ENCODE measurements at places on chromosomes 5 and 9.

- DNase-seq = no peak
Observed at GRCh38 chr9:136853596-136854112, 1.5 kb downstream of the MAMDC4 start.

GRCh38 chr9:81656871-81657337 lies 32.4 kb downstream of the TLE1 start:
- no peak for DNase-seq

DNA sequence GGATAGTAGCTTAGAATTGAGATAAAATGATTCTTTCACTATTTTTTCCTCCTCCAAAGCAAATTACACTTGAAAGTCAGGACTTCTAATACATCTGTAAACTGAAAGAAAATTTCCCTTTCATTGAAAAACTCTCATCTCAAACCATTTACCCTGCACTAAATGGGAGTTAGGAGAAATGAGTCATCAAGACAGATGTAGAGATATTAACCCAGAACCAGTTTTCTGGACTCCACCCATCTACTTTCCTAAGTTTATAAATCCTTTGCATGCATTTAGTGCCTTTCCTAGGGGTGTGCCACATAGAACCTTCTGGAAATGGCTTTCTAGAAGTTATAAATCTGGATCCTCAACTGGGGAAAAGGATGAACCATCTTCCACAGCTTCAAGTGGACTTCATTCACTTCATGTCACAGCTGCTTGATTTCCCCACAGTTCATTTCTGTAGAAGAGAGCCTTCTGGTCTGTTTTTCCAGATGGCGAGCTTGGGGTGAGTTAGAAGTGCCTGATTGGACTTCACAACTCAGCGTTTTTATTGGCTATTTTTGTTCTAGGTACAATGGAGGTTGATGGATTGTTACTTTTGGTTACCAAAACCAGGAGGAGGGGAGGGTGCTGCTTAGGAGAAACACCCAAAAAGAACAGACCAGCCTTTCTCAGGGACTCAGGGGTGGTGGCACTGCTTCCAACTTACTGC lies 72.5 kb upstream of the GPR151 start:
- DNase-seq = no peak

GRCh38 chr5:2399804-2400203 lies 351.7 kb downstream of the IRX2 start:
- no peak for DNase-seq

GRCh38 chr5:138954257-138955012 lies 79.3 kb upstream of the LRRTM2 start:
- no peak for DNase-seq

- DNase-seq = no peak
Observed at GRCh38 chr9:75483636-75484035, 395.3 kb downstream of the OSTF1 start.

DNA sequence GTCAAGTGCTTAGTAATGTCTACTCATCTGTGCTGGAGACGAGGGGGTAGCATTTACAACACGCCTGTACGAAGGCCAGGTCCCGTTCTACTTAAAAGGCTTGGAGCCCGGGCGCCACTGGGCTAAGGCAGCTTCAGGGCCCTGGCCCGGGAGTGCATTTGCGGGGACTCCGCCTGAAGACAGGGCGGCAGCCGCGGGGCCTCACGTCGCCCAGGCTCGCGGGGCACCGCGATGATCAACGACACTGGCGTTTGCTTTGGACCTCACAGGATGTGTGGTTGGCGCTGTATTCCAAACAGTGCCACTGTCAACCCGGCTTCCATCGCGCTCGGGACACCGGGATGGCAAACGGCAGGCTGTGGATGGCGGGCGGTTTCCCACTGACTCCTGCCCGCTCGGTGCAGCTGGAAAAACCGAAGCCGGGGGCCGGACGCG lies 1.1 kb upstream of the TENT4A start:
- no peak for DNase-seq

DNA sequence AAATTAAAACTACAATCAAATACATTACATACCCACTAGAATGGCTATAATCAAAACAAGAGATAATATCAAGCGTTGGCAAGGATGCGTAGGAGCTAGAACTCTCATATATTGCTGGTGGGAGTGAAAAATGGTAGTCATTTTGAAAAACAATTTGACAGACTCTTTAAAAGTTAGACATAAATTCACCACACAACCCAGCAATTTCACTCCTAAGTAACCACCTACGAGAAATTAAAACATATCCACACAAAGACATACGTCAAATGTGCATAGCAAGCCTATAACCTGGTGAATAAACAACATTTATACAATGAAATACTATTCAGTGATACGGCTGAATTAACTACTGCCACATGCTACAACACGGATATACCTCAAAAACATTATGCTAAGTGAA lies 44.7 kb downstream of the GKAP1 start:
- no peak for DNase-seq

DNA sequence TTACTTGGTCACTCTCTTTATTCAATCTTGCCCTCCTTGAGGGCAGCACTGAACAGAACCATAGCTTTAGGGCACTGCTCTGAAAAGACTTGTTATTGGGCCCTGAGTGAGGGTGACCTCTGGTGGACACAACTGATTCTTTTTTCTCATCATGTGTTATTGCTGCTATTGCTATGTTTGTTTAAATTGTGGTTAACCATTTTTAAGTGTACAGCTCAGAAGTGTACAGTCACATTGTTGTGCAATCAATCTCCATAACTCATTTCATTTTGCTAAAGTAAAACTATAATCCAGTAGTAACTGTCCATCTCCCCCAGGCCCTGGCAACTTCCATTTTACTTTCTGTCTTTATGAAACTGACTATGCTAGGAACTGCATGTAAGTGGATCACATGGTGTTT lies 351.1 kb upstream of the RIOK2 start:
- no peak for DNase-seq

DNA sequence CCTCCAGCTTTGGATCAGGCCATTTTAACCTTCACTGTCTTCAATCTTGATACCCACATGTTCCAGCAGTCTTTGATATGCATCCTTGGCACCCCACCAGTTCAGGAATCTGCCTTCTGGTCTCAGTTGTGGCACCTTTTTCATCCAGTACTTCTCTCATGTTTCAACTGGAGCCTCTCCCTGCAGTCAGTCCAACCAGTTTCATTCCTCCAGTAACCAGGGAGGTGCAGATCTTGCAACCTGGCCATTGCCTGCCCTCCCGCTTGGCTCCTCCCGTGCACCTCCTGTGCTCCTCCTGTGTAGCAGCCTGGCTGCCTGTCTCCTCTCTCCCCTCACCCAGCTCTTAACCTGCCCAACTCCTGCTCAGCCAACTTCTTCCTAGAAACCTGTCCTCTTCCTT lies 20.2 kb downstream of the FUBP3 start:
- no peak for DNase-seq

GRCh38 chr9:136437839-136438547 lies 1.7 kb downstream of the INPP5E start:
- DNase-seq = no peak

DNA sequence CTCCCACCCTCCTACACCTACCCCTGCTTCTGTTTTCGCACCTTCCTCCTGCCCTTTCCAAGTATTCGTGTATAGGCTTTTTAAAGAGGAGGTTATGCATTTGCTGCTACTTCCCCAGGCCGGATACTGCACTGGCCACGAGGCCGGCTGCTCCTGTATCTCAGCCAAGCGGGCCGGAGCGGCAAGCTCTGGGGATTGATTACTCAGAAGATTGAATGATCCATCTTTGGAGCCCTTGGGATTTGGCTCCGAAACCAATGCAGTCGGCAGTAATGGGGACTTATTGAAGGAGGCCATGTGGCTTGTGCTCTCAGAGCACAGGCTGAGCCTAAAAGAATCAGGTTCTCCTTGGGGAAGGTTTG lies 405.3 kb downstream of the TLE4 start:
- no peak for DNase-seq

DNA sequence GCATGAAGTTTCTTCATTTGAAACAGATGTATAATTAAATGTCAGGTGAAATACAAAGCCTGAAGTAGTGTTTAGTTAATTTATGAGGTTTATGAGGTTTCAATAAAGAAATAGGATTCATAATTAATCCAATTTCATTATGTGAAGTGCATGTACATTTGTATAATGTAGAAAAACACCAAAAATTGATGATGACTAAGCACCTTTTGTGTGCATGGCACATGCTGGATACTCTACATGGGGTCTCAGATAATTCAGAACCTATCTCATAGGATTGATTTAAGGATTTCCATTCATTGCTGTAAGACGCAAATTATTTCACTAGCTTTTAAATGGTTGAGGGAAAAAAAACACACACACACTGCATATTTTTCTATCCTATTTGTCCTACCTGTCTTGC lies 143.9 kb downstream of the ESM1 start:
- DNase-seq = no peak

- DNase-seq = no peak
Observed at GRCh38 chr9:127884427-127884911, 7.0 kb upstream of the AK1 start.

DNA sequence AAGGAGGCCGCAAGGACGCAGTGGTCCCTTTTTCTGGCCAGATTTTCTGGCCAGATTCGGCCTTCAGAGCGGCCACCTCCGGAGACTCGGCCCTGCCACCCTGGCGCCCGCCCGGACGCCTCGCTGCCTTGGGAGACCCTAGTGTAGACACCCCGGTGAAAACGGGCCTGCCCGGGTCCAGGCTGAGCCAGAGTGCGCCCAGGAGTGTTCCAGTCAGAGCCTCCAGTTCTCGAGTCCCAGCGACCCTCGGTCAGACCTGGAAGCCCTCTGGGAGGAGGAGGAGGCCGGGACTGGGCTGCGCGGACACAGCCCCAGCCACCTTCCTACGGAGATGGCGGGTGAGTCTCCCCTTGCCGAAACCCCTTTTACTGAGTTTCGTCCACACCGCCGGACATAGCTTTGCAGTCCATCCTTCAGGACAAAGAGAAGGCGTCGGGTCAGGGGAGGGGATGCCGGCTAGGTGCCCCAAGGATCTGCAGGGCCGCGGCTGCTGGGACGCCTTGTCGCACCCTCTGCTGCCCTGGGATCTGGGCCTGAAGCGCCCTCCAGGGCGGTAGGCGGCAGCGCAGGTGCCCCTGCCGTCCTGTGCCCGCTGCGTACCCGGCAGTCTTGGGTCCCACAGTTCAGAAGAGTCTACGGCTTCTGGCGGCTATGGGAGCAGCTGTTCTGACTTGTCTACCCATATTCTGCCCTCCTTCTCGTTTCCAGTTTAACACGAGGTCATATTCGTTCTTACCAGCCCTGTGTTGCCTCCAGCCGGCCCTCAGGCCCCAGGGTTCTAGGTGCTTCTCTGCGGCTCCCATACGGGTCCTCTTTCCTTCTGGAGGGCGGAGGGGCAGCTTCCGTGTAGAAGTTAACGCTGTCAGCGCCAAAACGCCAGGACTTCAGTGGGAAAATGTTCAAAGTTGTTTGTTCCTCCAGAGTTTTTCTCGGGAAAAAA lies 1771.7 kb upstream of the CDH9 start:
- no peak for DNase-seq

- no peak for DNase-seq
Observed at GRCh38 chr5:172145870-172146747, 41.9 kb downstream of the STK10 start.

DNA sequence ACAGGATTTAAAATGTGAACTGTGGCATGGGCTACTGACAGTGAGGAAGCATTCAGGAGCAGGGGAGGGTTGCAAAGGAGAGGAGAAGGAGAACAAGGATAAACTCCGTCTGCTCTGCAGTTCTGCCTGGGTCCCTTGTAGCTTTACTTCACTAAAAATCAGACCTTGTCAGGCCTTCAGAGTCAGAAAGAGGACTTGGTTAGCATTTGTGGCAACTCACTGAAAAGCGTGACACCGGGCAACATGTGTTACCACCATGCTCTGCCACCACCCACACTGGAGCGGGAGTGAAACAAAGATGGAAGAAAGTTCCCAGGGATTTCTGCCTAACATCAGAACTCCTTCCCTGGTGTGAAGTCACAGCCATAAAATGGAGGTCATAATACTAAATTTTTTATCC lies 19.3 kb downstream of the FYB1 start:
- no peak for DNase-seq

DNA sequence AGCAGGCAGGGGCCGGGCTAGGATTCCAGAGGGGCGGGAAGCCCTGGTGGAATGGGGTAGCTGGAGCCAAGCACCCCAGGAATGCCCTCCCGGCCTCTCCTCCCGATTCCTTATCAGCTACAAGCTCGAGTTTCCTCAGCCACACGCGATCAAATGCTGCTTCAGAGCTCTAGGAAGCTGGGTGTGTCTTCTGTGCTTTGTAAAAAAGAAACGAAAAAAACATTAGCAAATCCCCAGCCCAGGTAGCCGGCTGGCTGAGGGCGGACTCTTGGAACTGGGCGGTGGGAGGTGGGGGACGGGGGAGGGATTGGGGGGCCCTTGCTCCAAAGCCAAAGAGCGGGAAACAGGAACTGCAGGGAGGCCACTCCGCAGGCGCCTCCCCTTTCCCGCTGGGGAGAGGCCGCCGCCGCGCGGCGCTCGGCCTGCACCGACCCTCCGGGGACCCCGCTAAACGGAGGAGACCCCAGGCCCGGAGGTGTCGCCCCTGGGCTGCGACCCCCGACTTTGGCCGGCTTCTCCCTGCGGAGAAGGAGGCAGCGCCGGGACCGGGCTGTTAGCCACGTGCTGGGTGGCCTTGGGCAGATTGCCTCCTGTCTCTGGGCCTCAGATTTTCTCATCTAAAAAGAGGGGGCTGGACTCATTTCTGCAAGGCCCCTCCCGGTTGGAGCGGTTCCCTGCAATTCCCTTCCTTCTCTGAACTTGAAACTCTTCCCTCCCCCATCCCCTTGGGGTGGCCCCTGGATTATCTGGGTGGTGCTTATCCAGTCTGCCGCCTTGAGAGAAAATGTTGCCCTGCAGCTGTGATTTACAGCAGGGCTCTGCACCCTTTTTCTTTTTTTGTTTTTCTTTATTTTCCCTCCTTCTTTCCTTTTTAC lies 40.9 kb upstream of the FABP6 start:
- DNase-seq = no peak

DNA sequence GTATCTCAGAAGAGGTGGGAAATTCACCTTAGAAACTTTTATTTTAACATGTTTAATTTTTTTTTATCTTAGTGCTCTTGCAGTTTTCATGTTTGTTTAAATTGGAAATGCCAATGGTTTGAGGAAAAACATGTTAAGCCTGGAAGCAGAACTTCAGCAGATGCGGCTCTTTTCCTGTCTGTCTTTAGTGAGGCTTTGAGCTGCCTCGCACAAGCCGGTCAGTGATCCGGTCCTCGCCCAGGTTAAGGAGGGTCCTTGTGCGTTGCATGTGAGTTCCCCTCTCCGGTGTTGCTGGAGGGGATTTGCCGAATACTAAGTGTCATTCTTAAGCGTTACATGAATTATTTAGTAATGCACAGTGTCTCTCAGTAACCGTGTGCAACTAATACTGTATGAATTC lies 9.4 kb upstream of the PLEKHG4B start:
- no peak for DNase-seq

DNA sequence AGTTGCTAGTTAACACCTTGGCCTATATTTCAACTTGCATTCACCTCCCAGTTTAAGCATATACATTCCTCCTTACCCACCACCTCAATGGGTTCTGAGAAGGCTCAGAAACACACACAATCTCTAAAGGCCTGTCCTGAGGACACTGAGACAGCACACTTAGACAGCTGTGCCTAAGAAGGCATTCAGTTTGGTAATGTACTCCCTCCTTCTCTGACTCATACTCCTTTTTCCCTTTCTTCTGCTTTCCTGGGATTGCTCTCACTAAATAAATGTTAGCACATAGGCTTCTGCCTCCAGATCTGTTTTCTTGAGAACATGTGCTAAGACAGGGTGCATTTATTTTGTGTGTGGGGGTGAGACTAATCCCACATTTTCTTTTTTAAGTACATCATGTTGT lies 456.8 kb upstream of the CDH6 start:
- DNase-seq = no peak

GRCh38 chr9:106972082-106972481 lies 109.1 kb downstream of the ZNF462 start:
- DNase-seq = no peak

- DNase-seq = no peak
Observed at GRCh38 chr5:7146886-7147285, 249.1 kb upstream of the ADCY2 start.

Data from stimulated activated CD4-positive, alpha-beta T cell treated with anti-CD3 and anti-CD28 coated beads, Interleukin-1b, Interleukin-23, amount 100 ng/mL, for 1 hour (primary cell).